NCI-H526 treated with DMSO at 0.1 percent for 48 hours (cell line): ENCODE measurements at places on chromosomes 3 and 15.

- no peak for DNase-seq
Measured at GRCh38 chr15:66063147-66063546, 190.4 kb downstream of the MEGF11 start.

DNA sequence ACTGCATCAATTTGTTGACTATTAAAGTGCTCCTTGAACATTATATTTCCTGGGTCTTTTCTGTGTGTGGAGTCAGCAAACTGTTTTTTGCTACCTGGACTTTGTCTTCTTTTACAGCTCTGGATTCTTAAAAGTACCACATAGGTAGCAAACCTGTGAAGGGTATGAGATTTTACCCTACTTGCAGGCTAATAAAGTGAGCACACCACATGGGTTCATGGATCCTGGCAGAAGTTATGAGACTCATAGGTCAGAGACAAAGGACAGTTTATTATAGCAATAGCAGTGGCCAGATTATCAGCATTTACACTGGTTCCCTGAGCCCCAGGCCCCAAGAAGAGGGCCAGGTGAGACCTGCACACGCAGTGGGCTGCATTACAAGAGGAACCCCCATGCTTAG, 8.0 kb upstream of the SACM1L start:
- no peak for DNase-seq

DNA sequence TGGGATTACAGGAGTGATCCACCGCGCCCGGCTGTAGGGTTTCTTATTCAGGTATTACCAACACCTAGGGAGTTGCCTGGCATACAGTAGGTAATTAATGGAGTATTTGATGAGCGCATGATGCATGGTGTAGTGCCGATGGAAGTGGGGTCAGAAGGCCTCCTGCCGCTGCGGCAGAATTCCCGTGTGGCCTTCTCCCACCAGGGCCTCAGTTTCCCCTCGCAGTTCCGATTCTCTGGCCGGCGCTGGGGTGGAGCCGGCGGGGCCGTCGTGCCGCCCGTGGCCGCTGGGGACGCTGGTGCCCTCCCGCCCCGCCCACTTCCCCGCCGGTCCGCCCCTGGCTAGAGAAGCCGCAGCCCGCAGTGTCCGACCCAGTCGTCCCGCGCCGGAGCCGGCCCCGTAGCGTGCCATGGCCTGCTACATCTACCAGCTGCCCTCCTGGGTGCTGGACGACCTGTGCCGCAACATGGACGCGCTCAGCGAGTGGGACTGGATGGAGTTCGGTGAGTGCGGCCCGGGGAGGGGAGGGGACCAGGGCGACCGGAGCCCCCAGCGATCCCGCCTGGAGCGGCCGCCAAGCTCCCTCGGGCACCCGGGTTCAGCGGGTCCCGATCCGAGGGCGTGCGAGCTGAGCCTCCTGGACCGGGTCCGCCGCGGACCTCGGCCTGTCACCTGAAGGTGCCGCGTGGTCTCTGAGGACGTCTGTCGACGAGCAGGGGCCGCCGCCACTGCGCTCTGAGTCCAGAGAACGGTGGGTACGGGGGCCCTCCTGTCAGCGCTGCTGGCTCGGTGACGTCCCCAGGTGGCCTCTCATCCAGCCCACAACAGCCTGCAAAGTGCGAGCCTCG, at the start of gene IRAK2:
TSS of gene IRAK2 (plus strand) at position 374 of the 848 bp plus-strand sequence. CDS start at position 410, 36 bp downstream.
- DNase-seq: no peak

- DNase-seq: no peak
Measured at GRCh38 chr15:96804754-96805153, 474.3 kb downstream of the NR2F2 start.

GRCh38 chr3:128489927-128490649, 2.9 kb downstream of the GATA2 start:
- peak; percentile 89 for DNase-seq

DNA sequence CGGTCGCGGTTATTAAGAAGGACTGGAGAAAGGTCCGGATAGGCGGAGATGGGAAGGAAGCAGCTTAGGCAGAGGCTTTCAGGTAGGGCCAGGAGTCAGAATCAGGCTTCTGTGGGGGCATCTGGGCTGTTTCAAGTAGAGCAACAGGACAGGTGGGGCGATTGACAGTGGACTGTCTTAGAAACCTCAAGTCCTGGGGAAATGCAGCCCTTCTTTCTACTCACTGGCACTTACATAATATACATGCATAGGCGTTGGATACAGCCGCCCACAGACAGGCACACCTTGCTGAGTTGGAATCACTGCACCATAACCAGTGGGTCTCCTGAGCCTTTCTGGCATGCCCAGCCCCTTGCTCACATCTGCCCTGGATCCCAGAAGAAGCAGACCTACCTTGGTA, 730 bp downstream of the MYD88 start:
- DNase-seq: peak; percentile 21

DNA sequence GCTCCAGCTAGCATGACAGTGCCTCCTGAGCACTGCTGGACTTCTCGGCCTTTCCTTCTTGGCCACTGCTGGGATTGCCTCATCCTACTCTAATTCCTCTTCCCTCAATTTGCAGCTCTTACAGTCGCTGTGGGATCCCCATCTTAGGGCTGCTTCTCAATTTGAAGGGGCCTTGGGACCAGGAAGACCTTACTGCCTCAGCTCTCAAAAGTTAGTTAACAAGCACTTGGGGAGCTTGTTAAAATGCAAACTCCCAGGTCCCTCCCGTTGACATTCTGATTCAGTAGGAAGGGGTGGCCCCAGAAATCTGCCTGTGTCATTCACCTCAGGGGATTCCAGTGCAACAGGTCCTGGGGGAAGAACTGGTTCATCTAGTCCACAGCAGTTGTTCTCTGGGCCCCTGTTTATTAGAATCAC, 14.8 kb downstream of the BDH1 start:
- DNase-seq: no peak

DNA sequence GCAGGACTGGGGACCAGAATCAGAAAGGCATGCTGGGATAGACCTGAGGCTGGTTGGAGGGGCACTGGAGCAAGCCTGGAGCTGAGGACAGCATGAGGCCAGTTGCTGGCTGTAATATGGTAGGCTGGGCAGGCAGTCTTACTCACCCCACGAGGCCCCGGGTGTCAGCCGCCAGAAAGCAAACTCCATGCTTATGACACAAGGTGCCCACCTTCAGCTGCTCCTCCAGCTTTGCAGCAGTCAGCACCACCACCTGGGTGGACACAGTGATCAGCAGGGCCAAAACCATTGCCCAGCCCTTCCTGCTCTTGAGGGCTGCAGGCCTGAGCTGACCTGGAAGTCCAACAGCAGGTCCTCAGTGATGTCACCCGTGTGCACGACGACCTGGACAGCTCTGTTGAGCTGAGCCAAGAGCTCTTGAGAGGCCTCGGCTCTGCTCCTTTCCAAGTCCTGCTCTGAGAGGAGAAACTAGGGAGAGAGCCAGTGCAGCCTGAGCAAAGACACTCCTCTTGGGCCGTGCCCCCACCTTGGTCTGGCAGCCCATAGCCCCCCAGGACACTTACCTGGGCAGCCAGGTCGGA, 747 bp downstream of the UBA7 start:
- DNase-seq: no peak

DNA sequence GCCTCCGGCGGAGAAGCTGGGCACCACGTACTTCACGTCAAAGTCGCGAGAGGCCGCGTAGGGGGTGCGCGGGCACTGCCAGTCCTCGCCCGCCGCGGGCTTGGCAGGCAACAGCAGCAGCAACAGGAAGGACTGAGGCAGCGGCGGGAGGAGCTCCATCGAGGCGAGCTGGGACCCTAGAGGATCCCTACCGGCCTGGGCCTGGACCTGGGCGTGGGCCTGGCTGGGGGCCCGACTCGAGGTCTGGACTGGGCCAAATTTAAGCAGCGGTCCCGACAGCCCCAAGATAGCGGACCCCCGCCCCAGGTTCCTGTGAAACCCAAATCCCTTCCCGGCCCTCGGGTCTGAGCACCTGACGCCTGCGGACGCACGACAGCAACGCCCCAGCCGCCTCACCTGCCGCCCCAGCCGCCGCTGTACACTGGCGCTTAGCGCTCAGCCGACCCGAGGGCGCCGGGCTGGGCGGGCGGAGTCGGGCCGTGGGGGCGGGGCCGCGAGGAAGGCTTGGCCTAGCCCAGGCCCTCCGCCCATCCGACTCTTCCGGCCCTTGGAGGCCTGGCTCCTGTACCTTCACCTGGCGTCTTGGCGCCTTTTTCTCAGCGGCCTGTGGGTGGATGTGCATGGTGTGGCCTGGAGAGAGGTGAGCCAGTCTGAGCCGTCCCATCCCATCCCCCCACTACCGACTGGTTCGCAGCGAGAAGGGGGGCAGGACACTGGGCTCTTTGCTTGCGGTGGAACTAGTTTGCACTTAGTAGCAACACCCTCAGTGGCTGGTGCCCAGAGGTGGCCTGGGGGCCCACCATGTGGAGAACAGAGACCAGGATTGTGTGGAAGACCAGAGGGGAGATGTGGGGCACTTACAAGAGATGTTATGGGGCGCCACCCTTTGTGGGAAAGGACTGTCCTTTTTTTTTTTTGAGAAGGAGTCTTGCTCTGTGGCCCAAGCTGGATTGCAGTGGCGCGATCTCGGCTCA, at the start of gene MST1R:
TSS of gene MST1R (minus strand) at position 423 of the 974 bp plus-strand sequence. CDS start at position 159, 264 bp downstream.
- peak; percentile 72 for DNase-seq

- no peak for DNase-seq
Measured at GRCh38 chr3:183131735-183132134, 30.8 kb downstream of the LAMP3 start.

DNA sequence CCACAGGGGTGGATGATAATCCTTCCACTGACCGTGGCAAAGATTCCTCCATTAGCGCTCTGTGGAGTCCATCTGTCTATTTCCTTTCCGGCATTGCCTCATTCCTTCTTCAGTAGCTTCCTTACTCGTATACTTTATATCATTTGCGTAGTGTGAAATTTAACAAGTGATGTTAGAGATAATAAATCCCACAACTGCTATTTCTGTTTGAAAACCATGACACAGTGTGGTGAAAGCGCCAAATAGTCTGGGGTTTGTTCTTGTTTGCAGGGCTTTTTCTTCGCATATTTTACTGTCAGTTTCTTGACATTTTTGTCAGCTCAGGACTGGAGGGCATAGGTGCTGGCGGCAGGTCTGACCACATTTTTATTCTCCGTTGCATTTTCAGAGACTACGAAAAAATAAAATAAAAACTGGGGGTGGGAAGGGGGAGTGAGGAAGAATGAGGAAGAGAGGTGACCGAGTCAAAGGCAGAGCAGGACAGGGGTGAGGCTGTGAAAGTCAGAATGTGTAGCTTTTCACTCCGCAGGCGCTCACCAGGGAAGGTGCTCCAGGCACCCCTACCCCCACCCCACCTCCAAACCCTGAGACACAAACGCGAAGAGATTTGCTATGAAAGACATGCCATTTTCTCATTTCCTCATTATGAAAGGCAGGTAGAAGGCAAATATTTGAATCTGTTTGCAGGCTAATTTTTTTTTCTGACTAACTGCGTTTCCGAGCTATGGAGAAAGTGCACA, 965.0 kb downstream of the MCTP2 start:
- DNase-seq: peak; percentile 63

DNA sequence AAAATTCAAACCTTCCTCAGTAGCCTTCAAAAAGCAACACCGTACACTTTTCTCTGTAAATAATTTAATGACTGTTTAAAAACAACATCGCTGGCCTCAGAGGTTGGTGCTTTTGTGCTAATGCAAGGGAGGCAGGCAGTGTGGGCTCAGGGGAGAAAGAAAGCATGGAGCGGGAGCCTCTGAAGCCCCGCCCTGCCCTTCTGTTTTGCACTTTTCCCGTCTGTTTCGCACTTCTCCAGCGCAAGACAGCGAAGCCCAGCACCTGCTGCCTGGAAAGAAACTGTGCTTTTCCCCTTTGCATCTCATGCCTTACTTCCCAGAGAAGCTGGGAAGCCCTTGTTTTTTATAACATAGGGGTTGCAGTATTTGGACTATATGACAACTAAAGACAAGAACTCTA, 23.1 kb downstream of the TRPM1 start:
- no peak for DNase-seq

DNA sequence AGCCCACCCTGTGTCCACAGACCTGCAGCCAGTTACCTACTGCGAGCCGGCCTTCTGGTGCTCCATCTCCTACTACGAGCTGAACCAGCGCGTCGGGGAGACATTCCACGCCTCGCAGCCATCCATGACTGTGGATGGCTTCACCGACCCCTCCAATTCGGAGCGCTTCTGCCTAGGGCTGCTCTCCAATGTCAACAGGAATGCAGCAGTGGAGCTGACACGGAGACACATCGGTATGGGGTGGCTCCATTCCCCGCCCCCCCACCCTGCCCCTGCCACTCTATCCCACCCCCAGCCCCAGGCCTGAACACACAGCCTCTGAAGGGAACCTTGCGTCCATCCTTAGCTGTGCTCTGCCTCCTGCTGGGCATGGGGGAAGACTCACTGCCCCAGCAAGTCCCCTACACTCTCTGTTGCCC, 73.2 kb downstream of the AAGAB start:
- no peak for DNase-seq

DNA sequence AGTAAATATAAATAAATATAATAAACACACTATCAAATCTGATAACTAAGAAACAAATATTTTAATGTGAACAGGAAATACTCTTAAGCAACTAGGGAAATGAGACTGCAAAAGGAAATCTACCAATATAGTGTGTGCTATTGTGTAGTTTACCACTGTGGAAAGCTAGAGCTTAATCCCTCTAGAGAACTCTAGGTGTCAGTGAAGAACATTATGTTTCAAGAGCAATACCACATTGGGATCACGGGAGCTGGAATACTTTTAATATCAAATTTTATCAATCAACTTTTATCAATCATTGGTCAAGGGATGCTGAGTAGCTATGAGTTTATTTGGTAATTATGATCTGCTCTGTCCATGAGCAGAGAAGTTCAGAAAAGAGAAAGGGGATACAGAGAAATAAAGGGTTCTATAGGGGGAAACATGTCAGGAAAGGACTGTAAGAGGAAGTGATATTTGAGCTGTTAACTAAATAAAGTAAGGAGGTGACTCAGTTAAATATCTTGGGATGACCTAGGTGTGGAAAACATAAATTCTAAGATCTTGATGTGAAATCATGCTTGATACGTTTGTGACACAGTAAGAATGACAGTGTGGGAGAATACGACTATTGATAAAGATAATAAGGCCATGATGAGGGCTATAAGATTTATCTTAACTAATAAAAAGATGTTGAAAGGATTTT, 762.2 kb upstream of the ALCAM start:
- peak; percentile 11 for DNase-seq

- peak; percentile 12 for DNase-seq
Measured at GRCh38 chr3:48400824-48401433, 28.9 kb downstream of the FBXW12 start.

- no peak for DNase-seq
Measured at GRCh38 chr3:29527246-29527645, 246.4 kb downstream of the RBMS3 start.

GRCh38 chr3:54949491-54950044, 21.7 kb upstream of the LRTM1 start:
- DNase-seq: no peak

- no peak for DNase-seq
Measured at GRCh38 chr3:103684904-103685303, 1250.1 kb downstream of the ZPLD1 start.

DNA sequence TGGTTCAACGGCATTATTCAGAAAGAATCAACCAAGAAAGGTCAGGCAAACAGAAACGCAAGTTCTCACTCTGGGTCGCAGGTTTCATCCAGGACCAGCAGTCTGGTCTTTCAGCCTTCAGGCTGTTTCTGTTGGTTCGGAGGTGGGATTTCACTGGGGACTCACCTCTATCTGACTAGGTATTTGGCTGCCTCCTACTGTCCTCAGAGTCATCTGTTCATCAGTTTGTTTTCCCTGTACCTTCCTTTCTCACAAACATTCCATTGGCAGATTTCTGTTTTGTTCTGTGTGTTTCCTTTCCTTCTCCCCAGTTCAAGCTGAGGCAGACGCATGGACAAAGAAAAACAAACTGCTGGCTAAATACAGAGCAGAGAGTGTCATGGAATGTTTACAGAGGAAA, 1046.6 kb upstream of the CFAP20DC start:
- DNase-seq: no peak

- DNase-seq: no peak
Measured at GRCh38 chr3:176595307-176595706, 602.0 kb downstream of the TBL1XR1 start.

- no peak for DNase-seq
Measured at GRCh38 chr3:150764566-150764965, 1.6 kb upstream of the SIAH2 start.
